ENCODE measurements at places on chromosomes 7 and 10. TPM values are rescaled to one million over a fixed set of nuclear protein-coding genes. Genes with fewer than 3 reads are reported as not detected.

Gene TDRD1
- 0.48 TPM for polyA plus RNA-seq

Gene AGMO
- polyA plus RNA-seq: 0.44 TPM

Gene EGR2
- polyA plus RNA-seq: 5.7 TPM

Gene AKR1D1
- polyA plus RNA-seq: not detected

Gene TRDMT1
- polyA plus RNA-seq: 5.9 TPM

Gene SLC26A3
- polyA plus RNA-seq: 0.06 TPM

Gene KLHL7
- 23.1 TPM for polyA plus RNA-seq

Gene MUC12
- 0.22 TPM for polyA plus RNA-seq

Gene SHH
- not detected for polyA plus RNA-seq

Gene SKIDA1
- polyA plus RNA-seq: 1.1 TPM

Gene TTYH3
- 5.6 TPM for polyA plus RNA-seq

Gene FAM221A
- 3.7 TPM for polyA plus RNA-seq

Gene SSC4D
- 0.73 TPM for polyA plus RNA-seq

Gene CARD11
- polyA plus RNA-seq: 0.51 TPM

Gene MAT1A
- 1.4 TPM for polyA plus RNA-seq

Gene OSBPL3
- 11.3 TPM for polyA plus RNA-seq

Gene TMEM26
- polyA plus RNA-seq: 0.35 TPM

Gene ITPRID1
- 0.20 TPM for polyA plus RNA-seq

Gene CDH23
- polyA plus RNA-seq: 13.3 TPM

Gene HBP1
- polyA plus RNA-seq: 77.4 TPM
